Uterus (tissue), 4 donors: ENCODE measurements at places on chromosomes 13 and 19. TPM values are rescaled to one million over a fixed set of nuclear protein-coding genes. Genes with fewer than 3 reads are reported as not detected.

- no peak overlapping the region for H3K4me3 ChIP-seq
- no peaks in the 10 kb centered on the region for H3K27me3 ChIP-seq
- no peak overlapping the region for H3K27ac ChIP-seq
- H3K4me1 ChIP-seq = no peaks in the 10 kb centered on the region
- DNase-seq = no peak
Observed at GRCh38 chr19:7860714-7861618, 13.2 kb downstream of the PRR36 start.

DNA sequence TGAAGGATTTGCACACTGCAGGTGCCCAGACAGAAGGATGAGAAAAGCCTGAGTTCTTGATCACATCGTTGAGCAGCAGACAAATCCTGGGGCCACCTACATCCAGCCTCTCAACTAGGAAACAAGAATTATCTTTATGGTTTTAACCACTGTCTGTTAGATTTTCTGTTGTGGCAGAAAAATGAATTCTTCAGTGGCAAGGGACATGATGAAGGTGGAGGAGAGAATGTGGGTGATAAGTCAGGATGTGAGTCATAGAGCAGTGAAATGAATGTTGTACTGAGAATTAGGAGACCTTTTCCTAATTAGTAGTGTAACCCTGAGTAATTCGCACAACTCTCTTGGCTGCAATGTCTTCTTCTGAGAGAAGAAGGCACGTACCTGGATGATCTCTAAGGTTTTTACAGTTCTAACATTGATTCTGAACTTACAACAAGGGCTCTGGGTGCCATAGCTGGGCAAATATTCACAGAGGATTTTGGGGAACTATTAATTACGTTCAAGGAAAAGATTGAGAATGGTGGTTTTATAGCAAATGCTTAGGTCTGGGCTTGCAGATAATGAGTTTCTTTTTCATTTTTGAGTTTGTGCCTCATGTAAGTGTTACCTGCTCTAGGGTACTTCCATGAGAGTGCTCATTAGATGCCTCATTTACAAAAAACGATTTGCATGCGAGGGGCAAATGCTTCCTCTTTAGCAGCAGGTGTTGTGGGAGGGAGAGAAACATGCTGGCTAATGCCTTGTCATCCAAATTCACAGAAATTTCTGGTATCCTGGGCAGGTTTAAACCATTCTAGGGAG, 111.0 kb upstream of the KL start:
- H3K36me3 ChIP-seq = no peaks in the 10 kb centered on the region
- H3K4me1 ChIP-seq = no peaks in the 10 kb centered on the region
- peak overlapping the region; percentile 37 for H3K27ac ChIP-seq
- DNase-seq = no peak

GRCh38 chr13:74465271-74465670, 331.1 kb upstream of the KLF12 start:
- H3K27me3 ChIP-seq = no peaks in the 10 kb centered on the region
- no peak overlapping the region for H3K27ac ChIP-seq
- no peaks in the 10 kb centered on the region for H3K4me1 ChIP-seq
- H3K36me3 ChIP-seq = no peaks in the 10 kb centered on the region
- DNase-seq = no peak

DNA sequence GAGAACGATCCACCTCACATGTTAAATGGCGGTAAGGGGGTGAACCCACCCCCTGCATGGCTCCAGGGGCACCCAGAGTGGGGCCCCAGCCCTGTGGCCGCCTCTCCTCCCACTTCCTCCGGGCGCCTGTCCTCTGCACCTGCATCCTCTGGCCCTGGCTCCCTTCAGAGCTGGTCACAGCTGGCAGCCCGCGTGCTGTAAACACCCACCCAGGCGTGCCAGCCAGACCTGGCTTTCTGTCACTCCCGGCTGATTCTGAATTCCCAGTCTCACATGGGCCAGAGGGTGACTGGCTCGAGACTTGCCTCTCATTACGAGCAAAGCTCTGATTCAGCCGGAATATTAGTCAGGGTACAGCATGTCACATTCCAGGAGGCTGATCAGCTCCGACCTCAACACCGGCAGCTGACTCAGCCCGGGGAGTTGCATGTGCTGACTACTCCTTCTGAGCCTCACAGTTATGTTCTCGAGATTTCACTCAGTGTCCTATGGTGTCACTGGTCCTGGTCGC, 75.1 kb downstream of the GNG7 start:
- no peak overlapping the region for H3K4me3 ChIP-seq
- no peaks in the 10 kb centered on the region for H3K27me3 ChIP-seq

Gene R3HDM4
- 5.3 TPM for total RNA-seq

- DNase-seq = no peak
- no peak overlapping the region for H3K27ac ChIP-seq
- no peak overlapping the region for H3K4me3 ChIP-seq
Observed at GRCh38 chr19:5153601-5154128, 184.8 kb downstream of the KDM4B start.

Gene ANKLE1
- total RNA-seq = 1.6 TPM

DNA sequence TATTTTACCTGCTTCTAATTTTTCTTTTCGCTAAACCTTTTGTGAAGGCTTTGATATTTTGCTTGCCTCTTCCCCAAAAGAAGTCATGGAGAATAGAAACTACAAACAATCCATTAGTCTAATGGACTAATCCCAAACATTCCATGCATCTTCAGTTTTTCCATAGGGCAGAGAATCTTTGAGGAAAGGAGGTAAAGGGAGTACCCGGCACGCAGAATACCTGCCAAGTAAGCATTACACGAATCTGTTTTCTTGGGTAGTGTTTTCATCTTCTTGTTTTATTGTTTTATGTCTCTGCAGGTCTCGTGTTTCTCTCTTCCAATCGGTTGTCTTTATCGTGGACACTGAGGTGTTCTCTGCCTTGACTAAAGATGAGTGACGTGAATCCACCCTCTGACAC, at the start of gene NLRP8:
NLRP8 (plus strand) TSS at position 301 of the 400 bp plus-strand sequence.
- no peak for DNase-seq
- H3K27me3 ChIP-seq = no peaks in the 10 kb centered on the region
- H3K4me1 ChIP-seq = no peaks in the 10 kb centered on the region
- H3K36me3 ChIP-seq = no peaks in the 10 kb centered on the region
- H3K27ac ChIP-seq = no peak within 1 kb of the TSS

DNA sequence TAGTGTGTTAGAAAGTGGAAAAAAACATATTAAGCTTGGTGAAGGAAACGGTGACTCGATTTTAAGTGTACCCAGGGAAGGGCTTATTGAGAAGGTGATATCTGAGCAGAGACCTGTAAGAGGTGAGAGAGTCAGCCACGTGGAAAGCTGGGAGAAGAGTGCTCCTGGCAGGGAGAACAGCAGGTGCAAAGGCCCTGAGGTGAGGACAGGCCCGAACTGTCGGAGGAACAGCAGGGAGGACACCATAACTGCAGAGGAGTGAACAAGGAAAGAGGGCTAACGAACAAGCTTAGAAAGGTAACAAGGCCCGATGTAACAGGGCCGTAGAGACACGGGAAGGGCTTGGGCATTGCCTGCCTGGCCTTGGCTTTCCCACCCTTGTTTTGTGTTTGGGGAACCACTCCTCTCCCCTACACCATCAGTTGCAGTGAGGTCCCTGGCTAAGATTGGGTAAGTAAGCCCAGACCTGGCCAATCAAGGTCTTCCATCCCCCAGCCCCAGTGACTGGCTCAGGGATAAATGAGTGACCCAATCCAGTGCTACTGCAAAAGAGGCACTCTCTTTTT, 7.3 kb downstream of the ATP4A start:
- no peak for DNase-seq
- H3K27me3 ChIP-seq = peaks cover 15% of the 10 kb centered on the region
- H3K36me3 ChIP-seq = no peaks in the 10 kb centered on the region
- no peaks in the 10 kb centered on the region for H3K4me1 ChIP-seq
- no peak overlapping the region for H3K4me3 ChIP-seq
- H3K27ac ChIP-seq = no peak overlapping the region

DNA sequence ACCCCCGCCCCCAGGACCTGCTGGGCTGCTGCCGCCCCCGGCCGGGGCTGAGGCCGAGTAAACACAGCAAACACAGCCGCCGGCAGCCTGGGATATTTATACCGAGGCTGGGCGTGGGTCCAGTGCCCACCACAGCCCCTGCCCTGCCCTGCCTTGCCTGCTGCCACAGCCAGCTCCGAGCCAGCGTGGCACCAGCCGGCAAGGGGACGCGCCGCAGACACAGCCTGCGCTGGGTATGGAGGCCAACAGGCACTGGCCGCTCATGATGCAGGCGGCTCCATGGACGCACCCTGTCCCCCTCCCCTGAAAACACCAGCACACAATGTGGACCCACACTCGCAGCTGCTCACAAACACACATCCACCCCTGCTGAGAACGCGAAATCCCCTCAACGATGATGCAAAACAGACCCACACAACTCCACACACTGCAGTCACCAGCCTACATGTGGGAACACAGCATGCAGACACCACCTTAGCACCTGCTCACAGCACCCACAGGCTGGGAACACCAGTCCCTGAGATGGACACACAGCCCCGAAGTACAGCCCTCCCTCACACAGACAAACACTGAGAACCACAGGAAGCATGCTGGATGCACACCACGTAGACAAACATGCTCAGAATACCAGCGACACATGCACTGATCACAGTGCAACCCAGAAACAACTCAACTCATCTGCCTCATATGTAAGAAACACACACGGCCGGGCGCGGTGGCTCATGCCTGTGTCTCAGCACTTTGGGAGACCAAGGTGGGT, 16.2 kb downstream of the CCDC97 start:
- no peak for DNase-seq
- H3K27me3 ChIP-seq = no peaks in the 10 kb centered on the region
- no peaks in the 10 kb centered on the region for H3K36me3 ChIP-seq
- H3K4me1 ChIP-seq = peaks cover 46% of the 10 kb centered on the region
- H3K27ac ChIP-seq = peak overlapping the region; percentile 96
- peak overlapping the region; percentile 10 for H3K4me3 ChIP-seq

Gene SMIM44
- not detected for total RNA-seq
